Activated CD4-positive, alpha-beta T cell treated with anti-CD3 and anti-CD28 coated beads for 36 hours (primary cell): ENCODE measurements at places on chromosomes 1 and 21.
A peak's percentile ranks its signal among the peaks of the same experiment; 100 is the strongest.

- H3K4me3 ChIP-seq: no peak overlapping the region
- H3K27me3 ChIP-seq: no peaks in the 10 kb centered on the region
- peak; percentile 36 for DNase-seq
- H3K36me3 ChIP-seq: no peaks in the 10 kb centered on the region
- peak overlapping the region; percentile 53 for H3K27ac ChIP-seq
- H3K4me1 ChIP-seq: peaks cover 26% of the 10 kb centered on the region
These were observed 14.0 kb upstream of the SARS1 start for GRCh38 chr1:109199710-109200109.

DNA sequence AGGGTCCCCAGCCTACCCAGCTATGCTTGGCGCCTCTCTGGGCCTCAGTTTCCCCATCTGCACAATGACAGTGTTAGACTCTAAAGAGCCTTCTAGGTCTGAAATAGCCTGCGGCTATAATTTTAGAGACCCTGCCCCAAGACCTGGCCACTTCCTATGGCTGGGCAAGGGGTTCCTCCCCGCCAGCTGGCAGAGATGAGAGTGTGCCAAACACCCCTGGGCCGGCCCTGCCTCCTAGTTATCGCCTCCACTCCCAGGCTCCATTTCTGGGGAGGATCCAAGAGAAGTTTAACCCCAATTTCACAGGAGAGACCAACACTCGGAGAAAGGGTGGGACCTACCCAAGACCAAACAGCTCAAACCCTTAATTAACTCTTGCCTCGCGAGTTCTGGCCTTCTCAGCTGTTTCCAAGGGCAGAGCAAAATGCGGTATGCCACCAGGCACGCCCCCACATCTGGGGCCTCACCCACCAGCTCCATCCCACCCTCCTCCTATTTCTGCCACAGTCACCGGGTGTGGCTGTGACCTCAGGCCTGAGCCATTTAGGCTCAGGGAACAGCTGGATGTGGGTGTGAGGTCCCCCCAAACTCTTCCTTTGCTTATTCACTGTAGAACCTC lies 35.7 kb downstream of the TTC39A start:
- DNase-seq: no peak
- H3K36me3 ChIP-seq: no peaks in the 10 kb centered on the region
- H3K4me1 ChIP-seq: peaks cover 11% of the 10 kb centered on the region
- H3K27me3 ChIP-seq: no peaks in the 10 kb centered on the region
- no peak overlapping the region for H3K4me3 ChIP-seq

GRCh38 chr1:47992720-47993415 lies 4.3 kb downstream of the TRABD2B start:
- peaks cover 4% of the 10 kb centered on the region for H3K4me1 ChIP-seq
- H3K27ac ChIP-seq: no peak overlapping the region
- peaks cover 30% of the 10 kb centered on the region for H3K27me3 ChIP-seq
- no peaks in the 10 kb centered on the region for H3K36me3 ChIP-seq
- H3K4me3 ChIP-seq: no peak overlapping the region

DNA sequence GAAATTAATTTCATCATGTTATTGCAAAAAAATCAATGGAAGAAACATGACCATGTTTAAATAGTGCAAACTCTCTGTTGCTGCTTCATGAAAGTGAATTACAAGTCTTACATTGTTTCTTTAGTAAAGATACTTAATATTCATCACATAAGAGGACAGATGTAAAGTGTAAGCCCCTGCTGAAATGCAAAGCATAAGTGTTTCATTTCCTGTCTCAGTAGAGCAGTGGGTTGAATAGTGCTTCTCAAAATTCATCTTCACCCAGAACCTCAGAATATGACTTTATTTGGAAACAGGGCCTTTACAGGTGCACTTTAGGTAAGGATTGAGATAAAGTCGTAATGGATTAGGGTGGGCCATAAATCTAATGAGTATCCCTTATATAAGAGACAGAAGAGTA lies 738.4 kb upstream of the RGS18 start:
- no peak overlapping the region for H3K4me3 ChIP-seq
- no peak for DNase-seq
- H3K27ac ChIP-seq: no peak overlapping the region
- no peaks in the 10 kb centered on the region for H3K27me3 ChIP-seq

DNA sequence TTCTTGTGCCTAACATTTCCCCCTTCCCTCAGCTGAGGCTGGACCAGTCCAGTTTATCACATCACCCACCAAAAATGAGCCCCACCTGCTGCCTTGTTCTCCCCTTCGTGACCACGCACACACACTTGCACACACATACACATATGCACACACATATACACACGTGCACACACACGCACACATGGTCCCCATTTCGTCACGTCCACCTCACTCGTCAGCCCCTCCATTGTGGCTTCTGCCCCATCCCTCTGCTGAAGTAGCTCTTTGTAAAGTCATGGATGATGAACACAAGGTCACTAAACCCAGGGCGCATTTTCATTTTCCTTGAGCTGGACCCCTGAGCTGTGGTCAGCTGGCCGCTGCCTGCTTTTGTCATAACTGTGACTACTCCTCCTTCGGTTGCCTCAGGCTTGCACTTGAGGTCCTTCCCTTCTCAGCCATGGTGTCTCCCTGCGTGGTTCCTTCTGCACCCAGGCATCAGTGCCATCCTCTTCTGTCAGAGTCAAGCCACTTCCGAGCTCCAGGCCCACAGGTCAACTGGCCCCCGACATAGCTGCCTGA lies 93.8 kb downstream of the SYT2 start:
- no peak overlapping the region for H3K4me3 ChIP-seq
- H3K36me3 ChIP-seq: no peaks in the 10 kb centered on the region
- peaks cover 16% of the 10 kb centered on the region for H3K27me3 ChIP-seq
- peaks cover 13% of the 10 kb centered on the region for H3K4me1 ChIP-seq

DNA sequence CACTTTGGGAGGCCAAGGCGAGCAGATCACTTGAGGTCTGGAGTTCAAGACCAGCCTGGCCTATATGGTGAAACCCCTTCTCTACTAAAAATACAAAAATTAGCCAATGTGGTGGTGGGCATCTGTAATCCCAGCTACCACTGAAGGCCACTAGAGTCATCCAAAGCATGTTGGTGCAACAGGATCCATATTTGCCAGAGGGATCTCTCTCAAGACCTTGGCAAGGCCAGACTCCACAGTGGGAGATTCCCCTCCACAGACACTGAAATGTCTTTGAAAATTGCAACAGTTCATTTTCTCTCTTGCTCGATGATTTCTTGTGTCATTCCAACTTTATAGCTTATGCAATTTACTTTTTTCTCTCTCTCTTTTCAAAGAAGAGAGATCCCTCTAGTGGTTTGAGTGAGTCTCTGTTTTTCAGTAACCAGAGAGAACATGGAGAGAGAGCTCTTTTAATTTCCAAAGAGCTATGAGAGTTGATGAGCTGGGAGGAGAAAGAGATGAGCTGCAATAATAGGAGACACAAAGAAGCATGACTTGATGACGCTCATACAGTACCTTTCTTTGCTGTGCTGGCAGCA lies 176.8 kb upstream of the USP25 start:
- peaks cover 12% of the 10 kb centered on the region for H3K4me1 ChIP-seq
- no peaks in the 10 kb centered on the region for H3K36me3 ChIP-seq
- no peak for DNase-seq
- H3K4me3 ChIP-seq: no peak overlapping the region
- H3K27ac ChIP-seq: no peak overlapping the region

DNA sequence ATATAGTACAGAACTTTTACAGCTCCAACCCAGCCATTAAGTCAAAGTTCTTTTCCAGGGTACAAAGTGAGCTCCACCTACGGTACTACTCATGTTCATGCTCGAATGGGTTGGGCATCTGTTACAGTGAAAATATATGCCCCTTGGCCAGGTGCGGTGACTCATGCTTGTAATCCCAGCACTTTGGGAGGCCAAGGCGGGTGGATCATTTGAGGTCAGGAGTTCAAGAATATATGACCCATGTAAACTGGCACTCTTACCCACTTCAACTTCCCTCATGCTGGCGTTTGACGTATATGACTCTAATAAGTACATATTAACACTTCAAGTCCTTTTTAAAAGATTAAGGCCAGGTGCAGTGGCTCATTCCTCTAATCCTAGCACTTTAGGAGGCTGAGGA lies 71.3 kb upstream of the PKN2 start:
- no peaks in the 10 kb centered on the region for H3K36me3 ChIP-seq
- no peak overlapping the region for H3K4me3 ChIP-seq
- H3K4me1 ChIP-seq: peaks cover 3% of the 10 kb centered on the region
- H3K27me3 ChIP-seq: peaks cover 5% of the 10 kb centered on the region
- no peak for DNase-seq

DNA sequence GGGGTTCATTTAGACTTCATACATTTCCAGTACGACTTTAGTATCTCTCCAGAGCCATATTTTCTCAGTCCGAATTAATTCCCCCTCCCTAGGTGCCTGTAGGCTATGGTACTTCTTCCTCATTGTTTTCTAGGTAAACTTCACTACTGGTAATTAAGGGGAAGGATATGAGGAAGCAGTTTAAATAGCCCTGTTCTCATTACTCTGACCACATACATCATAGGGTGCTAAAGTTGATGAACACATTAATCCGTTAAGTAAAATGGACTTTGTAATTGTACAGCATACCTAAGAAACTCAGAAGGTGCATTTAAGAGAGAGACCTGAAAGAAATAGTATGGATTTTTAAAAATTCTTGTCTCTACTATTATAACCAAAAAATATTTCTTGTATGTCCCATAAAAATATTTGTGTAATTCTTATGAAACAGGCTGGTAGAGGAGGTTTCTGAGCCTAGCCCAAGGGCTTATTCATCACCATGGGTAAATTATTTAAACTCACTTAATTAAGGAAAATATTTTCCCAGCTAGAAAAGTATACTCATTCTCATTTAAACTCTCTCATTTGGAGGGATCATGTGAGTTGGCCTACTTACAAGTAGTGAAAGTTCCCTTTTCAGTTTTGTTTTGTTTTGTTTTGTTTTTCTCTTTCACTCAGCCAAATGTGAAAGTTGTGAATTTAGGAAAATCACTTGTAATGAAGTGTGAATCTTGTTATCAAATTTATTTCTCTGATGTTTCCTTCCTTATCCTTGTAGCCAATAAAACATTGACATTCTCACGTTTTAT lies 2.0 kb downstream of the PRMT6 start:
- H3K27ac ChIP-seq: peak overlapping the region; percentile 93
- peaks cover 29% of the 10 kb centered on the region for H3K36me3 ChIP-seq
- no peaks in the 10 kb centered on the region for H3K27me3 ChIP-seq
- H3K4me3 ChIP-seq: peak overlapping the region; percentile 89

GRCh38 chr1:160366731-160367515 lies at the start of gene NHLH1:
TSS of gene NHLH1 (plus strand) at chr1:160367071. CDS start at chr1:160370732, 3,661 bp downstream.
- DNase-seq: no peak
- no peaks in the 10 kb centered on the region for H3K4me1 ChIP-seq
- no peak within 1 kb of the TSS for H3K4me3 ChIP-seq
- no peaks in the 10 kb centered on the region for H3K36me3 ChIP-seq
- H3K27ac ChIP-seq: no peak within 1 kb of the TSS

GRCh38 chr1:79150576-79150975 lies 144.0 kb upstream of the ADGRL4 start:
- DNase-seq: no peak
- no peaks in the 10 kb centered on the region for H3K27me3 ChIP-seq
- H3K36me3 ChIP-seq: no peaks in the 10 kb centered on the region
- H3K4me3 ChIP-seq: no peak overlapping the region
- H3K27ac ChIP-seq: no peak overlapping the region

- no peaks in the 10 kb centered on the region for H3K36me3 ChIP-seq
- H3K27me3 ChIP-seq: no peaks in the 10 kb centered on the region
- DNase-seq: no peak
- H3K4me3 ChIP-seq: no peak overlapping the region
These were observed 36.3 kb downstream of the KCNJ15 start for GRCh38 chr21:38293113-38293512.

DNA sequence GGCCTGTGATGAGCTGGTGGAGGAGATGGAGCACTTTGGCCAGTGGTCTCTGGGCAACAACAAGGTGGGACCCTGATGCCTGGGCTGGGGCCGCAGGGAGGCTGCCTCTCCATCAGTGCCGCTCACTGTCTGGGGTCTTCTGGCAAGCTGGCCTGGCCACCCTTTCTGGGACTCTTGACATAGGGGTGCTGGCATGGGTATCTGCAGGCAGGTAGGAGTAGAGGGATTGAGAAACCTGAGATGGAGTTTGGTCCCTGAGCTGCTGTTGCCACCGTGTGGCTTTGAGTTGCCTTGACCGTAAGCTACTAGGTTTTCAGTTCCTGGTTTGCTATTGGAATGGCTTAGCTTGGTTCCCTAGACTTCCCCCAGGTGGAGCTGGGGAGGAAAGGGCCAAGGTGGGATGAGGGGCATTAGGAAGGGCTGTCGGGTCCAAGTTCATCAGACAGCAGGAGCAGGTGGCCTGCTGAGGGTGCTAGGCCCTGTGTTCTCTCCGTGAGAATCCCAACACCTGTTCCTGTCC lies 13.2 kb upstream of the MFN2 start:
- peak; percentile 29 for DNase-seq
- H3K4me1 ChIP-seq: no peaks in the 10 kb centered on the region
- no peak overlapping the region for H3K27ac ChIP-seq
- H3K4me3 ChIP-seq: no peak overlapping the region
- H3K27me3 ChIP-seq: no peaks in the 10 kb centered on the region
- peaks cover 4% of the 10 kb centered on the region for H3K36me3 ChIP-seq

GRCh38 chr1:94989911-94990473 lies 63.1 kb upstream of the CNN3 start:
- H3K4me3 ChIP-seq: no peak overlapping the region
- no peak overlapping the region for H3K27ac ChIP-seq
- no peak for DNase-seq
- peaks cover 5% of the 10 kb centered on the region for H3K4me1 ChIP-seq

DNA sequence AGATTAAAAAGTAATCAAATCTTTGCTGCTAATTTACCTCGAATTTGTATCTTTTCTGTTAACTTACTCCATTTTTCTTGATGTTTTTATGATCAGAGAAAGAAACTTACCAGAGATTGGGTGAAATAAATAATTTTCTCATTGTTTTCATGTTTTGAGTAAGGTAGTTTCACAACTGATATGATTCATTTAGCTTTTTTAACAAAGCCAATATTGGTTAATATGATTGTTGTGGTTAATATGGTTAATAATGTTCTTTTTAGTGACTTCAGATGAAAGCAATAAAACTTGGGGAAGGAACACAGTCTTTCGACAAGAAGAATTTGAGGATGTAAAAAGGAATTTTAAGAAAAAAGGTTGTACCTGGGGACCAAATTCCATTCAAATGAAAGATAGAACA lies 48.1 kb downstream of the MAP3K21 start:
- DNase-seq: no peak
- no peaks in the 10 kb centered on the region for H3K27me3 ChIP-seq
- H3K27ac ChIP-seq: no peak overlapping the region
- peaks cover 6% of the 10 kb centered on the region for H3K4me1 ChIP-seq

- peak overlapping the region; percentile 94 for H3K27ac ChIP-seq
- H3K4me1 ChIP-seq: peaks cover 55% of the 10 kb centered on the region
- peaks cover 6% of the 10 kb centered on the region for H3K36me3 ChIP-seq
- peaks cover 1% of the 10 kb centered on the region for H3K27me3 ChIP-seq
- DNase-seq: no peak
These were observed 1.4 kb upstream of the SLC19A2 start for GRCh38 chr1:169487133-169487532.

DNA sequence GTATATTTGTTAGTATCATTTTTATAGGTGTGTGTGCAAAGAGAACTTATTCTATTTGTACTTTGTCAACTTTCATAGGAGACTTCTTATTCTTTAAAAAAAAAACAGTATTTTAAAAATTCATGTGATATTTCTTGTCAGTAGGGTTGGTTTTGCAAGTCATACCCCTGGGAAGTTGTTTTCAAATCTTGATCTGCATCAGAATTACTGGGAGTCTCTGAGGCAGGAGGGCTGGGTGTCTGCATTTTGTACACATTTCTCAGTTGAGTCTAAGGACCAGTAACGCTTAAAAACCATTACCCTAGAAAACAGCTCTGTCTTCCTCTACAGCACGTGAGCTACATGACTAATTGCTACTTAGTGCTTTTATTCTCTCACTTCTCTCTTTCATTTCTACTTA lies 76.0 kb upstream of the CTTNBP2NL start:
- no peak overlapping the region for H3K27ac ChIP-seq
- no peak overlapping the region for H3K4me3 ChIP-seq
- no peak for DNase-seq
- no peaks in the 10 kb centered on the region for H3K4me1 ChIP-seq
